Stimulated activated effector memory CD8-positive, alpha-beta T cell treated with anti-CD3 and anti-CD28 coated beads, Interleukin-12 subunit alpha, Interleukin-12 subunit beta, amount 100 ng/mL, for 72 hours (primary cell): ENCODE measurements at places on chromosomes 11 and 22.

DNA sequence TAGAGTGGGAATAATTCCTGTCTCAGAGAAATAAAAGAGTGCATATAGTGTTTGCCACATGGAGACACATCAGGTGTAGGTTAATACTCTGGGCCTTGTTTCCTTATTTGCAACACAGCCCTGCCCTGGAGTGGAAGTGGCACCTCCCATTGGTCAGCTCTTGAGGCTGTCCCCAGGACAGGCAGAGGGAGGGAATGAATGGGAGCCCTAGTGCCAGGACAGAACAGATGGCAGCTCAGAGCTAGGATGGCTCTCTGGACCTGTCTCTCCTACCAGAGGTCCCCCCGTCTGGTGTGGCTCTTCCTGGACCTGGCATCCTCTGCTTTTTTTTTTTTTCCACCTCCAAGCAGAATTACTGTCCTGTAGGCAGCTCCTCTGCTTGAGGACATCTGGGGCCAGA is 35.6 kb downstream of the LIMK2 start:
- no peak for DNase-seq

- DNase-seq = no peak
These were observed 94.5 kb downstream of the TRIM29 start for GRCh38 chr11:120043328-120043945.

- no peak for DNase-seq
These were observed 15.1 kb upstream of the CABP7 start for GRCh38 chr22:29704528-29705285.

DNA sequence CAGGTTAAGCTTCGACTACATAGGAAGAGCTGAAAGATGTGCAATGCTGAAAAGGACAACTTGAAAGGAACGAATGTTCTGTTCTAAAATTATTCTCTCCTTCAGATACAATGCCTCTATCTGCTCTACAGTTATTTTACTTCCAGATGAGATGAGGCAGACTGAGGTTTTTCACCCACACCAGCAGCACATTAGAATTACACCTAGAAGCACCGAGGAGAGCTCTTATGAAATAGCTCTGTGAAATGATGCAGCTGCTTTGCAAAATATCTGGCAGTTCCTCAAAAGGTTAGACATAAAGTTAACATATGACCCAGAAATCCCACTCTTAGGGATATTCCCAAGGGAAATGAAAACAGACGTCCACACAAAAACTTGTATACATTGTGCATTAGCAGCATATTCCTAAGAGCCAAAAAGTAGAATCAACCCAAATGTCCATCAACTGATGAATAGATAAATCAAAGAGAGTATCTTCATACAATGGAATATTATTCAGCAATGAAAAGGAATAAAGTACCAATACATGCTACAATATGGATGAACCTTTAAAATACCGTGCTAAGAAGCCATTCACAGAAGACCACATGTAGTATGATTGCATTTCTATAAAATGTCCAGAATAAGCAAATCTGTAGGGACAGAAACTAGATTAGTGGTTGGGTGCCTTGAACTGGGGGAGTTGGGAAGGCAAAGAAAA is 34.5 kb downstream of the WT1 start:
- no peak for DNase-seq

GRCh38 chr11:112523031-112523430 is 262.4 kb upstream of the PLET1 start:
- DNase-seq = no peak
